ENCODE measurements at places on chromosomes 7 and 10. TPM values are rescaled to one million over a fixed set of nuclear protein-coding genes. Genes with fewer than 3 reads are reported as not detected.

- no peaks in the 10 kb centered on the region for H3K27me3 ChIP-seq
- H3K4me1 ChIP-seq, result no peaks in the 10 kb centered on the region
- H3K4me3 ChIP-seq, result no peak overlapping the region
- H3K36me3 ChIP-seq, result no peaks in the 10 kb centered on the region
- no peak for DNase-seq
- H3K27ac ChIP-seq, result no peak overlapping the region
Measured at GRCh38 chr10:90167174-90168064, 466.0 kb downstream of the KIF20B start.

GRCh38 chr10:31749301-31749700 lies 179.3 kb downstream of the ARHGAP12 start:
- H3K36me3 ChIP-seq, result no peaks in the 10 kb centered on the region
- H3K4me3 ChIP-seq, result no peak overlapping the region
- no peaks in the 10 kb centered on the region for H3K27me3 ChIP-seq
- H3K4me1 ChIP-seq, result no peaks in the 10 kb centered on the region
- no peak for DNase-seq
- no peak overlapping the region for H3K27ac ChIP-seq

DNA sequence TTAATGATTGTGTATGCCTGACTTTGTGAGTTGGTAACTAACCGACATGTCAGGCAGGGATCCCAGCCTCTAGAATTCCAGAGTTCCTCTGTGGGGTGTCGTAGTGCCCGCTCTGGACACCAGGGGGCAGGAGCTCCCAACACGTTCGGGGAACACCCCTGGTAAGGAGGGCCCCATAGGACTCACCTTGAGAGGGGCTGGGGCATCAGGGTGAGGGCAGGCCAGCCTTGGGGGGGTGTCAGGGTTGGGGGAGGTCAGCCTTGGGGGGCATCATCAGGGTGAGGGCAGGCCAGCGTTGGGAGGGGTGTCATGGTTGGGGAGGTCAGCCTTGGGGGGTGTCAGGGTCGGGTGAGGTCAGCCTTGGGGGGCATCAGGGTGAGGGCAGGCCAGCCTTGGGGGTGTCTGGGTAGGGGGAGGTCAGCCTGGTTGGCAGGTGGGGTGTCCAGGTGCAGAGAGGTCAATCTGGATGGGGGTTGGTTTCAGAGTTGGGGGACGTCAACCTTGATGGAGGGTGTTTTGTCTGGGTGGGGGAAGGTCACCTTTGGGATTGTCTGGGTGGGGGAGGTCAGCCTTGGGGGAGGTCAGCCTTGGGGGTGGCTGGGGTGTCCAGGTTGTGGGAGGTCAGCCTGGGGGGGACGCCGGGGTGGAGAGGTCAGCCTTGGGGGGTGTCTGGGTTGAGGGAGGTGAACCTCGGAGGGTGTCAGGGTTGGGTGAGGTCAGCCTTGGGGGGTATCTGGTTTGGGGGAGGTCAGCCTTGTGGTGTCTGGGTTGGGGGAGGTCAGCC lies 45.6 kb upstream of the SUN1 start:
- DNase-seq, result peak; percentile 45
- H3K36me3 ChIP-seq, result peaks cover 5% of the 10 kb centered on the region
- no peak overlapping the region for H3K27ac ChIP-seq
- no peaks in the 10 kb centered on the region for H3K27me3 ChIP-seq
- H3K4me3 ChIP-seq, result no peak overlapping the region

DNA sequence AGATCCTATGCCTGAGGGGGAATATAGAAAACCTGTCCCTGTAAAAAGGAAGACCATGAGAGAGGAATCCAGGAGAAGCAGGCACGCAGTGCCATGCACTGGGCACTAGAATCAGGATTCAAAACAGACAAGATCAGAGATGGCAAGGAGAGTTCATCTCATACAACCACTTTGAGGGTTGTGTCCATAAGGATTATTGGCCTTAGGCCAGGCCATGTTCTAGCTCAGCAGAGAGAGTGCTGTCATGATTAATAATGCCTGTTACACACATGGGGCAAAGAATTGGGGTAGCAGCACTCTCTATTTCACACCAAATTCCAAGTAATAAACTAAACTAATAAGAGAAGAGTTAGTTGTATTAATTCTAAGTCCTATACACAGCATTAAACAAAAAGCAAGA lies 29.1 kb downstream of the EZH2 start:
- no peak for DNase-seq
- H3K27ac ChIP-seq, result no peak overlapping the region
- H3K27me3 ChIP-seq, result no peaks in the 10 kb centered on the region
- H3K4me3 ChIP-seq, result no peak overlapping the region
- H3K36me3 ChIP-seq, result no peaks in the 10 kb centered on the region

GRCh38 chr10:86684331-86685097 lies 16.2 kb downstream of the LDB3 start:
- H3K4me3 ChIP-seq, result no peak overlapping the region
- H3K27ac ChIP-seq, result no peak overlapping the region
- peaks cover 45% of the 10 kb centered on the region for H3K27me3 ChIP-seq
- no peak for DNase-seq

GRCh38 chr7:23472956-23473843 lies 2.9 kb upstream of the IGF2BP3 start:
- DNase-seq, result no peak
- H3K36me3 ChIP-seq, result no peaks in the 10 kb centered on the region
- H3K4me3 ChIP-seq, result no peak overlapping the region
- peaks cover 52% of the 10 kb centered on the region for H3K27me3 ChIP-seq
- peaks cover 28% of the 10 kb centered on the region for H3K4me1 ChIP-seq
- no peak overlapping the region for H3K27ac ChIP-seq

GRCh38 chr10:61135276-61135721 lies 191.3 kb upstream of the RHOBTB1 start:
- no peaks in the 10 kb centered on the region for H3K36me3 ChIP-seq
- H3K4me1 ChIP-seq, result no peaks in the 10 kb centered on the region
- H3K4me3 ChIP-seq, result no peak overlapping the region
- no peak overlapping the region for H3K27ac ChIP-seq

DNA sequence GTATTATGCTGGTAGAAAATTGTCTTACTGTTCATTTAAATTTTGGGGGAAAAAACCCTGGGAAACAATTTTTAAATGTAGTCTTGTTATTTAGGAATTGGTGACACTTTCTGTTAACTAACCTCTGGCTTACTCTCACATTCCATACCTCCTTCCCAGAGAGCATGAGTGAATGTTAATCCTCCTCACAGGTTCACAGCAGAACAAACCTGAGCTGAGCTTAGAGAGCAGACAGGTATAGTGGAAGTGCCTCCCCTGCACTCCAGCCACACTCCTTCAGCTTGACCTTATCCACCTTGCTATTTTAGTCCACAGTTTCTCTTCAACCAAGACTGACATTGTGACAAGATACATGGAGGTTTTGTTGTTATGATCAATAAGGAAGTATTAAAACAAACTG lies 235.9 kb downstream of the FOXP2 start:
- H3K36me3 ChIP-seq, result no peaks in the 10 kb centered on the region
- DNase-seq, result no peak
- H3K4me1 ChIP-seq, result no peaks in the 10 kb centered on the region

DNA sequence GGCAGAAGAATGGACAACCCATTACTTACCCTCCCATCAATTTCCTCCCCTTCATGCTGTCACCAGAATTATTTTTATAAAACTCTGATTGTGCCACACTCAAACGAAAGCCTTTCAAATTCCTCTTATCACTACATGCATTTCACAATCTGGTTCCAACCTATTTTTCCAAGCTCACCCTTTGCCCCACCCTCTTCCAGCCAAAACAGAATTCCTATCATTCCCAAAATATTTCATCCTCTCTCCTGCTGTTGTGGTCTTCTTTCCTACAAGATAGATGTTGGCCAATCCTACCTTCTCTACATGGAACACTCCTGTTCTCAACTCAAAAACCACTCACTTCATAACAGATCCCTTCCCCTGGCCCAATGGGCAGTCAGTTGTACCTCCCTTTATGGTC lies 111.5 kb downstream of the ELAPOR2 start:
- no peak overlapping the region for H3K27ac ChIP-seq
- no peak overlapping the region for H3K4me3 ChIP-seq
- no peaks in the 10 kb centered on the region for H3K27me3 ChIP-seq
- no peaks in the 10 kb centered on the region for H3K36me3 ChIP-seq

DNA sequence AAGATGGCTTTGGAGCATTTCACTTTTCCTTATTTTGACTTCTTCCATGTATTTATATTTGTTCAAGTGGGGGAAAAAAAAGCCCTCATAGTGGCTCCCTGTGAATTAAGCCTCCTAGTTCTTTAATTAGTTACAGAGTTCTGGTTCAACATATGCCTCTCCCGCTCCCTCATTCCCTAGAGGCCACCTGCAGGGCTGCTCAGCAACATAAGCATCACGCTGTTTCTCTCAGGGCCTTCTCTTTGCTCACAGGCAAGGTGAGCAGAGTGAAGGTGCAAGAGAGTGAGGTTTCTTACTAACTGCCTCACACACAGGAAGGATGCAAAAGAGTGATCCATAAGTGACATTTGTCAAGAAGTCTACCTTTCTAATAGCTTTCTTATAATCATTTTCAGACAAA lies 196.7 kb downstream of the SEMA3E start:
- no peak overlapping the region for H3K27ac ChIP-seq
- no peaks in the 10 kb centered on the region for H3K4me1 ChIP-seq

DNA sequence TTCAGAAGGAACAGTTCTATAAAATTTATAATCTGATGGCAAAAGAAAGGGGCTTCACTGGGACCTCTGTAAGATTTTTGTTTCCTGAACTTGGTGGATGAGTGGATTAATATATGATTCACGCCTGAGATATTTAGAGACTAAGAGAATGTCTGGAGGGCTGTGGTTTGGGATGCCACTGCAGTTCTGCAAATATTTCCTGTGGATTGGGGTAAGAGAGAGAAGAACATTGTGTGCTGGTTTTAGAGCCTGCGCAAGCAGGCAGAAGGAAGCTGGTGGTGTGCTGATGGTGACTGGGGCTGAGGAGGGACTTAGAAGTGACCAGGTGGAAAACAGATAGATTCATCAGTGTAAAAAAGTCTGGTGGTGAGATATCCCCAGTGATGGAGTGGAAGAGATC lies 87.0 kb downstream of the SUGCT start:
- no peak for DNase-seq
- no peaks in the 10 kb centered on the region for H3K36me3 ChIP-seq
- H3K4me1 ChIP-seq, result no peaks in the 10 kb centered on the region
- H3K27me3 ChIP-seq, result no peaks in the 10 kb centered on the region
- H3K4me3 ChIP-seq, result no peak overlapping the region
- no peak overlapping the region for H3K27ac ChIP-seq

- no peak for DNase-seq
- no peaks in the 10 kb centered on the region for H3K36me3 ChIP-seq
- peak overlapping the region; percentile 44 for H3K4me3 ChIP-seq
Measured at GRCh38 chr7:27149842-27150567, 2.4 kb downstream of the HOXA3 start.

- H3K27ac ChIP-seq, result no peak overlapping the region
- no peaks in the 10 kb centered on the region for H3K27me3 ChIP-seq
- no peak overlapping the region for H3K4me3 ChIP-seq
- peaks cover 10% of the 10 kb centered on the region for H3K4me1 ChIP-seq
Measured at GRCh38 chr7:107047902-107048782, 3.6 kb downstream of the PRKAR2B start.

DNA sequence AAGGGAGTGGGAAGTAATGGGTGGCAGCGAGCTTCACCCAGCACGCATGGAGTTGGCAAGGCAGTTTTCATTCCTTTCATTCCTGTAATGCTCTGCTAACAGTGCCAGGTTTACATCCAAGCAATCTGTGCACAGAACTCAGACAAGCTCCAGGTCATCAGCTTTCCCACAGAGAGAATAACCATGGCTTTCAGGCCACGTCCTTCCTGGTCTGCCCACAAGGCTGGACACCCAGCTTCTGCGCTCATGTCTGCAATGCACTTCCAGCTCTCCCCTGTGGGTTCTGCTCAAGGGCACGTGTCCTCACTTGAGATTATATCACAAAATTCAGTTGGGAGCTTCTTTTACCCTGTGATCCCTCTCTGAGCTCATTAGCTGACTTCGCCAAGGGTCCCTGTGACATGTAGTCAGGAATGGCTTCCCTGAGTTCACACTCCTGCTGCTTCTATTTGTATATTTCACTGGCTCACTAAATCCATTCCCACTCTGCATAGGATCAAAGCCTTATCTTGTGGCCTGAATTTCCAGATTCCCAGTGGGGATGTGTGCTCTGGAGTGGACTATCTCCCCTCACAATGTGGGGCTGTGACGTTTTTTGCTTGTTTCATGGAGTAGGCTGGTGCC lies 18.6 kb downstream of the AKR1C2 start:
- H3K4me1 ChIP-seq, result no peaks in the 10 kb centered on the region
- H3K4me3 ChIP-seq, result no peak overlapping the region
- no peak overlapping the region for H3K27ac ChIP-seq
- H3K27me3 ChIP-seq, result no peaks in the 10 kb centered on the region
- H3K36me3 ChIP-seq, result no peaks in the 10 kb centered on the region

GRCh38 chr7:44390701-44391100 lies 65.3 kb upstream of the CAMK2B start:
- DNase-seq, result no peak
- no peaks in the 10 kb centered on the region for H3K4me1 ChIP-seq

DNA sequence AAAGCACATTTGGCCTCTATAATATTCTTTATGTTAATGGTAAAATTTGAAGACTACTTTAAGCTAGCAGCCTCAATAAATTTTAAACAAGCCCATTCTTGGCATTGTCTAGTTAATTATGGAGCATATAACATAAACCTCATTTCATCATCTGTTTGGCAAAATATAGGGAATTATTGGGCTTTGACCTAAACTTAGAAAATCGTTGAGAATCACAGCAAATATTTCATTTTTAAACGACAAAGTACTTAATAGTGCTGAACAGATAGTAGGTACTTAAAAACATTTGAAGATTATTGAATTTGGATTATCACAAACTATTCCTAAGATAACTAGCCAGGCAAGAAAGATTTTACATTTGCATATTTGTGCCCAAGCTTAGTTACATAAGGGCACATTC lies 73.4 kb downstream of the AGMO start:
- H3K27me3 ChIP-seq, result no peaks in the 10 kb centered on the region
- H3K4me1 ChIP-seq, result no peaks in the 10 kb centered on the region
- H3K4me3 ChIP-seq, result no peak overlapping the region
- no peaks in the 10 kb centered on the region for H3K36me3 ChIP-seq

The EXOC4 gene
- total RNA-seq, result 108 TPM

The JCAD gene
- not detected for total RNA-seq

The DPYSL4 gene
- total RNA-seq, result 3.9 TPM

The TMEM130 gene
- total RNA-seq, result not detected

Data from T-cell (primary cell).